KG1 (cell line): ENCODE measurements at places on chromosomes 2 and 18.

DNA sequence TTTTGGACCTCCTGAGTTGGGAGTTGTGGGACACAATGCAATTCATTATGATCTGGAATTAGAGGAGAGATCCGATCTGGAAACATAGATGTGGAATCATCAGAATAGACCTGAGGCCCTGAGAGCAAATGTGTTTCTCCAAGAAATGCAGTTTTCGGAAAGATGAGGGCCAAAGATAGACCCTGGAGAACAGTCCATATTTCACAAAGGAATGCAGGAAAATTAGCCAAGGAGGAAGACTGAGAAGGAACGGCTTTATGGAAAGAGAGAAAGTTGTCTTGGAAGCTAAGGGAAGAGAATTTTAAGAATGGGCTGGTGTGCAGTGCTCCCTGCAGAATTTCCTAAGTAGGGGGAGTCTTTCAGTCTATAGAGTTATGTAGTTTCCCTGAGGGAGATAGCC lies 11.1 kb upstream of the ZNF532 start:
- DNase-seq: no peak

GRCh38 chr2:64260817-64261216 lies 116.6 kb upstream of the PELI1 start:
- peak; percentile 61 for DNase-seq

DNA sequence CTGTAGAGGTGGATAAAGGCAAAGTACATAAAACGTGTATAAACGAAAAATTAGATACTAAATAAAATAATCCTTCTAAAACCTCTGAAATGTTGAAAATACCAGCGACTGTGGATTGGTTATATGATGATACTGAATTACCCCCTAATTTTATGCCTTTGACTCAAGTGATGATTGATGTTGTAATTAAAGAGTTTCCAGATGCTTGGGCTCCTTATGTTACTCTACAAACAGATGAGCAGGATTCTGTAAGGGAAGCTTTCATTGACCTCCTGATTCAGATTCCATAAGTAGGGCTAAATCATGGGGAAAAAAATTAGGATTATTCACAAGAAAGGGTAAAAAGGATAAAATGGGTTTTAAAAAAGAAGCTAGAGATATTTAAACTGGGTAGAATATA lies 418.2 kb upstream of the SLC39A10 start:
- no peak for DNase-seq

DNA sequence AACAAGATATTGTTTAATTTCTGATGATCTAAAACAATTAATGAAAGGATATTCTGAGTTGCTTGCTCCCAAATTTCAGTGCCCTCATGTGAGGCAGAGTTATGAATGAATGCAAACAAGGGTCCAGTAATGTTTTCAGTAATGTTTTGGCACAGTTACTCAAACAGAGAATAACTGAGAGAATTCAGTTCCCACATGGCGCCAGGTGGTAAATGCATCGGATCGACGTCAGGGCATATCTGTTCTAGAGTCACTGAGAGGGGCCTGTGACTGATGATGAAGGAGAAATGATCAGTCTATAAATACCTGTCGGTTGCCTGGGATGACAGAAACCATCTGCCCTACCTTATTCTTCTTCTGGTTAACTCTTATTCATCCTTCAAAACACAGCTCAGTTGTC lies 81.4 kb downstream of the KCNS3 start:
- DNase-seq: no peak

DNA sequence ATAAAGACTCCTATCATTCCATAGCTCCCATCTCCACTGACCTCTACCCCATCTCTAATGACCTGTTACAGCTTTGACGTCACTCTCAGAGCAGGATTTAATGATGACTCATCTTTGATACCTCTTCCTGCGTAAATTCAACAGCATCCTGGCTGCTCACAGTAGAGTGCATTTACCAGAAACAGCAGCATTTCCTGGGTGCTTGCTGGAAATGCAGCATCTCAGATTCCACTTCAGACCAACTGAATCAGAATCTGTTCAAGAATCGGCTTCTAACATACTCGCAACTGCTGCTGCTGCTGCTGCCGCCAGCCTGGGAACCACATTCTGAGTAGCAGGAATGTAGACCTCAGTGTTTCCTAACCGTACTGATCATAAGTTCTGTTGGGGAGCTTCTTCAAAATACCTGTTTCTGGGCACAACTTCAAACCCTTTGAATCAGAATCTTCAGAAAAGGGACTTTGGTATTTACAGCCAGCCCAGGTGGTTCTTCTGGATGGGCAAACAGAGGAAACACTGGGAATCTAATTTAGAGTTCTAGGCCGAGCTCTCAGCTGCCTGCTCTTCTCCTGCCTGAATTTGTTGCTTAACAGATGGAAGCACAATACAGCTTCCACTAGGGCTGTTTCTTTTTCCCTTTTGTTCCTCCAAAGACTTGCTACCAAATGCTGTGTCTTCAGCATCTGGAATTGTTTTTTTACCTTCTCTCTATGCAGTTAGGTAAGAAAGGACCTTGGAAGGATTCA lies 241.4 kb downstream of the NCKAP5 start:
- DNase-seq: no peak

- DNase-seq: no peak
These were observed 9.5 kb upstream of the MYL1 start for GRCh38 chr2:210324458-210324857.

- no peak for DNase-seq
These were observed 446.4 kb downstream of the EPHA4 start for GRCh38 chr2:221125691-221126090.

DNA sequence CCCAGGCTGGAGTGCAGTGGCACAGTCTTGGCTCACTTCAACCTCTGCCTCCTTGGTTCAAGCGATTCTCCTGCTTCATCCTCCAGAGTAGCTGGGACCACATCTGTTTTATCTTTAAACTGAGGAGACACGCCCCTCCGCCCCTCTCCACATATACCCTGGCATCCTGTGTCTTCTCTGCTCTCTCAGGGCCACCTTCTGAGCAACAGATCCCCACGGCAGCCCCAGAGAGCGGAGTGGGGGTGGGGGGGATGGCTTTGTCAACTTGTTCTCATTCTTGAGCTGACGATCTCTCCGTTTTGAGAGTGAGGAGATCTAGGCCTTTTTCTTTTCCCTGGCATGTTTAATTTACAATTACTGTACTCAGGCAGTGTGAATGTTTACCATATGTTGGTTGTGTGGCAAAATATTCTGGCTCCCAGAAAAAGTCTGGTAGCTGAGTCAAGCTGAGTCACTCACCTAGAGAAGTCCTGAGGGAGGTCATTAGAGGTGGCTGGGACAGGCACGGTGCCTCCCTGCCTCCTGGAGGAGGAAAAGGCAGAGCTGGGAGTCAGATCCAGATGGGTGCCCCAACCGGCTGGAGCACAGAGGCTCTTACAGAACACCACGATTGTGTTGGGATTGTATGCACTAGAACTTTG lies 19.5 kb upstream of the ID2 start:
- DNase-seq: no peak

DNA sequence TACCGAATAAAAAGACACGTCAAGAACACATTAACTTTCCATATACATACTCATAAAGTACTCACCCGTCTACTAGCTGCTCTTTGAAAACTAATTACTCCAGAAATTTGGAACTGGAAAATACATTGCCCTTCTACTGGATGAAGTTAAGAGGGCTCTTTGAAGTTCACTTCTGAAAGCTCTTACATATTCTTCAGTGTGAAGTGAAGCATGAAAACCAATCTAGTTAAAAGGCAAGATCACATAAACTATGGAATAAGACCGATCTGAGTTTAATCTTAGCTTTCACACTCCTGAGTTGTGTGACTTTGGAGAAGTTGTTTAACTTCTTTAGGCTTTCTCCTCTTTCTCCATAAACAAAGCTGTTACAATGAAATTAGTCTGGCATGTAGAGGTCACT lies 38.5 kb downstream of the REV1 start:
- no peak for DNase-seq

GRCh38 chr18:37330173-37330572 lies 235.4 kb downstream of the CELF4 start:
- no peak for DNase-seq

GRCh38 chr2:23404426-23404825 lies 19.4 kb downstream of the KLHL29 start:
- DNase-seq: peak; percentile 37

GRCh38 chr18:46261799-46262198 lies 157.6 kb downstream of the HAUS1 start:
- DNase-seq: no peak

DNA sequence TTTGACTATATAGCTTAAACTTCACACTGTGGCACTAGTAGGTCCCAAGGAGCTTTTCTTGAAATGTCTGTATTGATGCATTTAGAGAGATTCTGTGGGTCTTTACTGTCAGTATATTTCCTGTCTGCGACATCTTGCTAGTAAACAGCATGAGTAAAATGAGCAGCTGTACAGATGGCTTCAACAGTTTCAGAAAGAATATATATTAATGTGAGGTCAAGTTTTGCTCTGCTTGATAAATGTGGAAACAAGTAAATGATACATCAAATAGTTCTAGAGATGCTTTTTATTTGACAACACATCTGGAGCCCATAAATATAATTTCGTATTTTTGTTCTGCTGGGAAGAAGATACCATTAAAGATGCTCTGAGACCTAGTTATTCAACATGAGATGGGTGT lies 310.9 kb upstream of the COL3A1 start:
- DNase-seq: no peak

DNA sequence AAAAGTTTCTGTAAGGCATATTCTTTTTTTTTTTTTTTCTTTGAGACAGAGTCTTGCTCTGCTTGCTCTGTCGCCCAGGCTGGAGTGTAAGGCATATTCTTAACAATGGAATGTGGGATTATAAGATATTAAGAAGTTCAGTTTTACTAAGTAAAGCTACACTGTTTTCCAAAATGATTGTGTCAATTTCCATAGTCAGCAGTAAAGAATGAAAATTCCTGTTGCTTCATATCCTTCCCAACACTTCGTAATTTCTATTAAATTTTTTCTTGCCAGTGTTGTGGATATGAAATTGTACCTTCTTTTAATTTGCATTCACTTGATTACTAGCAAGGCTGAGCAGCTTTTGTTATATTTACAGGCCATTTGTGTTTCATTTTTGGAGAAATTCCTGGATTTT lies 24.4 kb upstream of the SLC4A10 start:
- DNase-seq: no peak
